ENCODE measurements at places on chromosomes 2 and 18.

- no peak for DNase-seq
Measured at GRCh38 chr2:180677200-180677599, 303.2 kb upstream of the UBE2E3 start.

- DNase-seq = no peak
Measured at GRCh38 chr2:209511637-209512036, 87.8 kb downstream of the MAP2 start.

DNA sequence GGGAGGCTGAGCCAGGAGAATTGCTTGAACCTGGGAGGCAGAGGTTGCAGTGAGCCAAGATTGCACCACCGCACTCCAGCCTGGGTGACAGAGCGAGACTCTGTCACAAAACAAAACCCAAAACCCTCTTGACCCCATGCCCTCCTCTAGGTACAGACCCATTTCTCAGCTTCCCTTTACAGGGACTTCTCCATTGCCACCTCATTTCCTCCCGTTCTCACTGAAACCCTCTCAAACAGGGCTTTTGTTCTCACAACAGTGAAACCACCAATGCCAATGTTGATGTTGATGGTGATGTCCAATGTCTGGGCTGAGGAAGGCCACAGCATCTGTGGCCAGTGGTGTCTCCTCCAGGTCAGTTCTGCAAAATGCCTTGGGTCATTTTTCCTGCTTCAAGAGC is 69.0 kb upstream of the ZCCHC2 start:
- peak; percentile 35 for DNase-seq

DNA sequence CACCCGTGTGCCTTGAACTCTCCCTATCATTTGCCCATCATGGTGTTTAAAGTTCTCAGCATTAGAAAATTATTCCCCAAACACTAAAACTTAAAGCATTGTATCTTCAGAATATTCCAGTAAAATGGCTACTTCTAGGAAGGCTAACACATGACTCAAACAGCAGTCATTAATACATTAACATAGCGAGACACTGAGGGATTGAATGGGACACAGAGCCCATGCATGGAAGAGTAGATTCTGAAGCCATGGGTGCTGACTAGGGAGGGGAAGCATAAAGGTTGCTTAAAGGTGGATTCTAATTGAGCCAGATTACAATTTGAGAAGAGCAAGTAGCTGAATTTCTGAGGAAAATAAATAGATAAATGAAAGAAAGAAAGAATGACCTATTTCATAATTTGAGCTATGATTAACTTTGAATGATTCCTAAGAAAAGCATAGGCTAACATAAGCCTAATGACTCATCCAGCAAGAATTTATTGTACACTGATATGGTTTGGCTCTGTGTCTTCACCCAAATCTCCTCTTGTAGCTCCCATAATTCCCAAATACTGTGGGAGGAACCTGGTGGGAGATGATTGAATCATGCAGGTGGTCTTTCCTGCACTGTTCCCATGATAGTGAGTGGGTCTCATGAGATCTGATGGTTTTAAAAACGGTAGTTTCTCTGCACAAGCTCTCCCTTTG is 79.8 kb upstream of the PIK3C3 start:
- no peak for DNase-seq

DNA sequence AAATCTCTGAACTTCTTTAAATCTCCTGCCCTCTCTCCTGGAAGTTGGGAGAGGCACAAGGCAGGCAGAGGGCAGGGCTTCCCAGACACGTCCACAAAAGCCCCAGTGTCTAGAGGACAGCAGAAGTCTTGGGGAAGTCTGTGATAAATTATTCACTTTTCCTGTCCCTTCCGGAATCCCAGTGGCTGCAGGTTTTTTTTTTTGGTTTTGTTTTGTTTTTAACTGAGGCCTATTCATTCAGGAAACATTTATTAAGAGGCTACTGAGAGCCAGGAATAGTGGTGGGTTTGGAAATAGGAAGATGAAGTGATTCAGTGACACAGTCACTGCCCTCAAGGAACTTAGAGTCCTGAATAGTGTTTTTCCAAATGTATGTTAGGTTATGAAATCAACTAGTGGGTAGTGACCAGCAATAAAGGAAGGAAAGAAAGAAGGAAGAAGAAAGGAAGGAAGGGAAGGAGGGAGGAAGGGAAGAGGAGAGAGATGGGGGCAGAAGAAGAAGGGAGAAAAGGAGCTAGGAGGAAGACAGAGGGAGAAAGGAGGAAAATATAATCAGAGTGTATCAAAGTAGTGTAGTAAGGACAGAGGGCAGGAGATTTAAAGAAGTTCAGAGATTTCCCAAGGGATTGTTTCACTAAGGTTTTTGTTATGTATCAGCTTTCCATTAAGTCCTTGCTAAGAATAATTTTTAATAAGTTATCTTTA is 98.9 kb upstream of the ZFP36L2 start:
- no peak for DNase-seq

- DNase-seq = no peak
Measured at GRCh38 chr2:42638080-42638784, 69.8 kb downstream of the MTA3 start.

DNA sequence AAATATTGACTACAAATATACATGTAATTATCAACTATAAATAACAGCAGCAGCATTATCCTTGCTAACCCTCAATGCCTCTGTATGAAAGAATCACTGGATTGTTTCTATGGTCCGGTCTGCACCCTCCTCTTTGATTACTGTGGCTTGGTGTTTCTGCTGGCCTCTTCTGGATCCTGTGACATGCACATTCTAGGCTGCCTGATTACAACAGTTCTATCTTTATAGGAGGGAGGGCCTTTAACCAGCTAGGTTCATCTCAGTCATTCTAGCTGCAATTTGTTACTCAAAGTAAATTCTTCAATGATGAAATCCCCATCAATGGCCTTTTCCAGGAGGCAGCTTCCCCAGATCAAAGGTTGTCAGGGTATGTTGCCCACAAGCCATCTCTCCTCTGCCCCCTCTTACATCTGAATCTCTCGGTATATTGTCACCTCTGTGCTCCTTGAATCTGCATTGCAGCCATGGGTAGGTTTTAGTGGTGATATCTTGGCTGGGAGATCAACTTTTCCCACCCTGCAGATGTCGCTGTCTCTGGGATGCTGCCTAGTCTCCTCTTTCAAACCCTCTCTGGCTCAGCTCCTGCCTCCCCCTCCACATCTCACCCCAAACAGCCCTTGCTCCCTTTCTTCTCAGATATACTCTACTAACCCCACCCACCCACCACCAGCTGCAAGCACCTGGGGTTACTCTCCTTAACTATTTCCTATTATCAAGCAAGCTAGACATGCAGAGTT is 106.2 kb upstream of the BZW1 start:
- DNase-seq = no peak

GRCh38 chr2:67251741-67252140 is 145.4 kb upstream of the ETAA1 start:
- no peak for DNase-seq

DNA sequence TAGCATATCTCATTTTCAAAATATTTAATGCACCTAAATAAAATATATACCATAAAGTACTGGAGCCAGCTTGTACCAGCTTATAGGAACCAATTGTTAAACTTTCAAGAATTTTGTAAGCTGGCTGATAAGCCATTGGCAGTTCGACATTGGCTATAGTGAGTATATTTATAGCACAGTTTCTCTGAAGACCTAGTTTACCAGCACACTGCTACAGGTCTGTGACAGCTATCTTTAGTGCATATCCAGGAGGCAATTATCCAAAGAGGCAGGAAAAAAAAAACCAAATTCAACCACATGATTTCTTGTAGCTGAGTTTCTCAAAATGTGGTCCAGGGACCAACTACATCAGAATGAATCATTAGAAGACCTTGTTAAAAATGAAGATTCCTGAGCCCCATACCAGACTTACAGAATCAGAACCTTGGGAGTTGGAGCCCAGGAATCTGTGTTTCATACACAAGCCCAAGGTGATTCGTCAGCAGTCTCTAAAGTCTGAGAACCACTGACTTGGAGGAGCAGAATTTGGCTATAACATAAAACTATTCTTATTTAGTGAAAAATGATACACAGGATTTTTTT is 279.0 kb upstream of the NRP2 start:
- no peak for DNase-seq

Measured in GM12865 (cell line).